Upper lobe of right lung (tissue), 1 donor: ENCODE measurements at places on chromosomes 1 and 21.

DNA sequence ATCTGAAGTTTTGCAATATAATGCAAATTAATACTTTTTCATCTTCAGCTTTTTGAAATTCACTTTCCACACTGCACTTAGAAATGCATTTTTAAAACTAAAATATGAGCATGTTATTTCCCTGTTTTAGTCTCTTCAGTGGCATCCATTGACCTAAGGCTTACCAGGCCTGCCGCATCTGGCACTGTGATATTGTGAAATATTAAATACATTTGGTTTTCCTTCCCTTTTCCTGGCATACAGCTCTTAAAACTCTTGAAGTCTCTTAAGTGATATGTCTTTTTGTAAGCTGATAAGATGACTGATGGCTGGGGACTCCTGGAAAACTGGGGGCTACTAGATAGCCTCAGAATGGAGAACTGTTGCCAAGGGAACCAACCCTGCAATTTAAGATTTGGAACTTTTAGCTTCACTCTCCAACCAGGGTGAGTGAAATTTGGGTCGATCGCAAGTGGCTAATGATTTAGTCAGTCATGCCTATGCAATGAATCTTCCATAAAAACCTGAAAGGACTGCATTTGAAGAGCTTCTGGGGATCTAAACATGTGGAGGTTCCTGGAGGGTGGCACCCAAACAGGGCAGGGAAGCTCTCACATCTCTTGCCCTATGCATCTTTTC lies 75.5 kb upstream of the PDC start:
- no peak overlapping the region for H3K4me3 ChIP-seq
- H3K36me3 ChIP-seq: no peaks in the 10 kb centered on the region
- no peak overlapping the region for H3K27ac ChIP-seq

DNA sequence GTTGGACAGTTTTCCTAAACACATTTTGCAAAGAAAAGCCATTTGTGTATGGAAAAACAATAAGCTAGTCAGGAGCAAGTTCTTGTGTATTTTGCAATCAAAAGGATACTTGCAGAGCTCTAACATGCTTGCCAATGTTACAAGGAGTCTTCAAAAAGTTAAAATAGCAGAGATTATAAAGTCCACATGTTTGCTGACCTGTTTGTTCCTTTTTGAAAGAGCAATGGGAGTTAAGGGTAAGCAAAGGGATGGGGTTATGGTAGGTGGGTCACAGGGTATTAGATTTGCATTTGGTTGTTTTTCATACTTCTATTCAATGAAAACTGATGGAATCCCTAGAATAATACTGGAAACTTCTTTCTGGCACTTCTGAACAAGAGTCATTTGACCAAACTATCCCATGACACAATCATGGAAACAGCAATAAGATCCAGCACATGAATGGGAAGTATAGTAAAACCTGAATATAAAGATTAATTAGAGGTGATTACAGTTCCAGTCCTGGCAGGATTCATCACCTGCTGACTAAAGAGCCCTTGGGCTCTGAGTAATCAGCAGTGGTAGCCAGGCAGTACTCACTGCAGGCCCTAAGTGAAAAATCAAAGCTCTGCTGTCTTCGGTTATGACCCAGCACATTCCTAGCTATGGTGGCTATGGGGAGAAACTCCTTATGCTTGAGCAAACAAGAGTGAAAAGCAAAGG lies 27.1 kb upstream of the ZC3H11B start:
- no peak overlapping the region for H3K27ac ChIP-seq
- H3K4me1 ChIP-seq: no peaks in the 10 kb centered on the region
- no peak overlapping the region for H3K4me3 ChIP-seq
- no peak for DNase-seq

DNA sequence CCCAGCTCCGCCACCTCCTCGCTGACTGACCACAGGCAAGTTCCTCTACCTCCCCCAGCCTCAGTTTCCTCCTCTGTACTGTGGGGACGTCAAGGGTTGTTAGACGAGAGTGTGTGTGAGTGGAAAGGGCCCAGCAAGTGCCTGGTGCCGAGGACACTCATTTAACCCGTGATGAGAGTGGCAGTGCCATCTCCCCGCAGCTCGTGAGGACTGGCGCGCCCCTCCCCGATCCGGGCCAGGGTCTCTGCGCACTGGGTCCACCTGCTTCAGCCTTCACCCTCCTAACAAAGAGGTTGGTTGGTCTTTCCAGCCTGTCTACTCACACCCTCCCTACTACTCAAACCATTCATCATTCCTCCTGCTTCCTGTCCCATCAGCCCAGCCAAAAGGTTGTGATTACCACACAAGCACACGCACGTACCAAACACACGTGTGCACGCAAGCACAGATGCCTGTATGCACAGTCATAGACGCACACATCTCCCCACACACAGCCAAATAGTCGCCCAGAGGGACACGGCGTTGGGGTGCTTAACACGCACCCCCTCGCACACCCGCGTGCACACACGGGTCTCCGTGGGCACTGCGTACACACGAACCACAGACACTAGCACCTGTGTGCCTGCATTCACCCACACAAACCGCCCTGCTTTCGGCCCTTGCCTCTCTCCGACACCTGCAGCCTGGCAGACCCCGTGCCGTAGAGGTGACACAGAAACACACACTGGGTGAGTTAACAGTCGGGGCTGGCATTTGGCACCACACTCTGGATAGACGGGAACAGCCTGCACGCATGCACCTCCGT lies 39.3 kb downstream of the TAS1R2 start:
- no peaks in the 10 kb centered on the region for H3K4me1 ChIP-seq
- DNase-seq: no peak
- H3K27me3 ChIP-seq: peaks cover 35% of the 10 kb centered on the region
- H3K4me3 ChIP-seq: no peak overlapping the region
- no peaks in the 10 kb centered on the region for H3K36me3 ChIP-seq
- no peak overlapping the region for H3K27ac ChIP-seq

- H3K27me3 ChIP-seq: peaks cover 46% of the 10 kb centered on the region
- H3K27ac ChIP-seq: no peak overlapping the region
- H3K36me3 ChIP-seq: no peaks in the 10 kb centered on the region
Observed at GRCh38 chr1:22611530-22611947, 24.9 kb upstream of the C1QA start.

DNA sequence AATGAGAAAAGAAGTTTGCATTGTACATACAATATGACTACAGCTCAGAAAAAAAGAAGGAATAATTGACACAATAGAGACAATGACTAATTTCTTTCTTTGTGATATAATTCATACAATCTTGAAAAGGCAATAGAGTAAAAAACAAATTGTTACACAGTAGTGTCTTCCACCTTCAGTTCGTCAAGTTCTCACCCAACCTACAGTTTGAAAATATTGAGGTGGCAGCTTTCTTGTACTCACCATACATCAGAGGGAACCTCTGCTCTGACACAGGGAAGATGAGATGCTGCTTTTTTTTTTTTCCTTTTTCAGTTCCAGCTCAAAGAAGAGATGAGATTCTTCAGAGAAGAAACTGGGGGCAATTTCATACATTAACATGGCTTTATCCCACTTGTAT lies 173.2 kb downstream of the ATP6V1G3 start:
- no peaks in the 10 kb centered on the region for H3K27me3 ChIP-seq
- no peaks in the 10 kb centered on the region for H3K4me1 ChIP-seq
- H3K36me3 ChIP-seq: no peaks in the 10 kb centered on the region
- H3K27ac ChIP-seq: no peak overlapping the region

- peak; percentile 74 for DNase-seq
- peak overlapping the region; percentile 67 for H3K4me3 ChIP-seq
- H3K27me3 ChIP-seq: peaks cover 24% of the 10 kb centered on the region
Observed at GRCh38 chr1:153679337-153680119, 1.0 kb downstream of the NPR1 start.

DNA sequence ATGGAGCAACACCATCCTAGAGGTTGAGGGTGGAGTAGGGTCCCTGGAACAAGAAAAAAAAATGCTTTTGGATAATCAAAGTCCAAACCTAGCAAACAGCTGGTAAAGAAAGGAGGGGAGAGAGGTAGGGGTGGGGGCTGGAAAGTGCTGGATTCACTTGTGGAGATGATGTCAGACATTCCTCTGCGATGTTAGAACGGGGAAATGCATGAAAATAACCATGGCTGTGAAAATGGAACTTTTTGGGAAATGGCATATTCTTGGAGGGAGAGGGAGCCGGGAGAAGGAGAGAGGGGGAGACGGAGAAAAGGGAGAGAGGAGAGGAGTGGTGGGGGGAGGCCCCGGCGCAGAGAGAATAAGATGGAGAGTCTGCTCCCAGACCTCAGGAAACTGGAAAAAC lies 53.6 kb downstream of the OLFML2B start:
- H3K4me1 ChIP-seq: peaks cover 5% of the 10 kb centered on the region
- H3K27me3 ChIP-seq: no peaks in the 10 kb centered on the region
- no peaks in the 10 kb centered on the region for H3K36me3 ChIP-seq
- H3K4me3 ChIP-seq: no peak overlapping the region
- no peak for DNase-seq
- H3K27ac ChIP-seq: no peak overlapping the region

GRCh38 chr21:26546446-26547097 lies 26.5 kb downstream of the CYYR1 start:
- no peak overlapping the region for H3K4me3 ChIP-seq

GRCh38 chr1:78297836-78298235 lies 192.9 kb upstream of the PTGFR start:
- no peaks in the 10 kb centered on the region for H3K27me3 ChIP-seq
- H3K27ac ChIP-seq: no peak overlapping the region
- no peaks in the 10 kb centered on the region for H3K36me3 ChIP-seq
- DNase-seq: no peak
- no peaks in the 10 kb centered on the region for H3K4me1 ChIP-seq

DNA sequence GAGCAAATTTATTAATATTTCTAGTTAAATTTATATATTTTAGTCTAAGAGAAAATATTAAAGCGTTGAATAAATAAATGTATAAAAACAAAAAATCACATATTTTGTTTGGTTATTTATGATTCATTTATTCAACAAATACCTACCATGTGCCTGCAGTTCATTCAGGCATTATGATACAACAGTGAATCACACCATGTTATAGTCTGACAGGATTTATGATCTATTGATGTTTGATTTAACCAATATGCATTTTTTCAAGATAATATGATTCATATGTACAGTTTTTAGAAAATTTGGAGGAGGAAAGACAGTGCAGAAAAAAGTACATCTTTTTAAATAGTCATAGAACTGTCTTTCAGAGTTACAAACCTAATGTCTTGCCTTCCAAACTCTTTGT lies 7.4 kb upstream of the TRIM58 start:
- H3K27me3 ChIP-seq: no peaks in the 10 kb centered on the region
- no peaks in the 10 kb centered on the region for H3K36me3 ChIP-seq
- H3K27ac ChIP-seq: no peak overlapping the region

GRCh38 chr1:93000291-93000690 lies 39.0 kb upstream of the DIPK1A start:
- no peak overlapping the region for H3K27ac ChIP-seq
- no peaks in the 10 kb centered on the region for H3K27me3 ChIP-seq
- no peak overlapping the region for H3K4me3 ChIP-seq
- H3K4me1 ChIP-seq: no peaks in the 10 kb centered on the region
- H3K36me3 ChIP-seq: no peaks in the 10 kb centered on the region

GRCh38 chr21:29025328-29025713 lies 853 bp downstream of the USP16 start:
- DNase-seq: no peak
- no peaks in the 10 kb centered on the region for H3K27me3 ChIP-seq
- peaks cover 13% of the 10 kb centered on the region for H3K36me3 ChIP-seq
- peaks cover 29% of the 10 kb centered on the region for H3K4me1 ChIP-seq
- H3K27ac ChIP-seq: peak overlapping the region; percentile 99
- H3K4me3 ChIP-seq: peak overlapping the region; percentile 73

- H3K4me1 ChIP-seq: peaks cover 17% of the 10 kb centered on the region
- no peaks in the 10 kb centered on the region for H3K27me3 ChIP-seq
- DNase-seq: peak; percentile 19
- H3K36me3 ChIP-seq: no peaks in the 10 kb centered on the region
- H3K4me3 ChIP-seq: no peak overlapping the region
- no peak overlapping the region for H3K27ac ChIP-seq
Observed at GRCh38 chr1:38009088-38009840, 3.3 kb upstream of the UTP11 start.

DNA sequence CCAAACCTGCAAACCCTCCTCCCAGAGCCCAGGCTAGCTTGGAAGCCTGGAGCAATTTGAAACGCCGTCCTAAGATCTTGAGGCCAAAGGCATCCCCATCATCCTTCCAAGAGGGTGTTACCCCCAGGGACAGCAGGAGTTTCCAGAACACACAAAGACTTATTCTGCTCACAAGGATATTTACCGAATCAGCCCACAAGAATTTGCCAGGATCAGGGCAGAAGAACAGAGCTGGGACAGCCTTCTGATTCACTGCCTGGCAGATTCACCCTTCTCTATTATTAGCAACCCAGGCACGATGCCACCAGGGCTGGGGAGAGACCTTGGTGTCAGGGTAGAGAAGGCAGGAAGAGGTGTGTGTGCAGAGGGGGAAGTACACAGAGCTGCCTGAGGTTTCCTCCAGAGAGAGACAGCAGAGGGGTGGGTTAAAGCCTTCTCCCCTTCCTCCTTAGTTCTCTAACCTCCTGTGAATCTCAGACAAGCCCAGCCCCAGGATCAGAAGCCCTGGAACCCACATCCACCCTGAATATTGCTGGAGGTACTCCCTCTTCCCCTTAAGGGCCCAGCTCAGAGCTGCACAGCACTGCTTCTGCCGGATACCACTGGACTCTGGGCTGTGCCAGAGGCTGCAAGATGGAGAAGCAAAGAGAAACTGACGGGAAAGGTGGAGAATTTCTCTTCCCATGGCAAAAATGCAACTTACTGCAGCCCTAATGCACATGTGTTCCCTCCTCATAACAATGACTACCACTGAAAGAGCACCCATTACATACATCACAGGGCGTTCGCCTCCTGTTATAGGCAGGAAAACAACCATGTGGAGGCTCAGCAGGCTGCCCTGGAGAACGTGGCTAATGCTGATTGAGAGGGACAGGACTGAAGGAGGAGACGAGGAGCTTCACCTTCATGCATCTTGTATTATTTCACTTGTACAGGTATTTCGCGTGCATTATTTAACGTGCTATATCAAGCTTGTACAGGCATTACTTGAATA lies 61.8 kb downstream of the ITPKB start:
- H3K27ac ChIP-seq: peak overlapping the region; percentile 85
- H3K36me3 ChIP-seq: no peaks in the 10 kb centered on the region
- no peak overlapping the region for H3K4me3 ChIP-seq
- DNase-seq: no peak
- H3K4me1 ChIP-seq: peaks cover 72% of the 10 kb centered on the region
- no peaks in the 10 kb centered on the region for H3K27me3 ChIP-seq

DNA sequence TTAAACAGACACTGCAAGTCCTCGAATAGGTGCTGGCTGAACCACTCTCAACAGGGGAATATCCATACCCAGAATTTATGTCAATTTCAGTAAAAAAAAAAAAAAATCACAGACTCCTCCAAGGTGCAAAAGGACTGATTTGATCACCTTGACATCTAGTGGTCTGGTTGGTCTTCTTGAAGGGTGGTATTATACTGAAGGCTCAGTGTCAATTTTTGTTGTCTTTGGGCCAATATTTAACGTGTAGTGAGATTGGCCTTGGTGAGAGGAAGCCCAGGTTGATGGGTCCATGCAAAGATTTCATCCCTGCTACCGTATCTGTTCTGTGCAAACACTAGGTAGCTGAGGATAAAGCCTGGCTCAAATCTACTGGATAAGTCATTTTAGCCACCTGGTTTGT lies 4.0 kb upstream of the GBP5 start:
- peaks cover 7% of the 10 kb centered on the region for H3K4me1 ChIP-seq
- DNase-seq: no peak
- H3K36me3 ChIP-seq: no peaks in the 10 kb centered on the region
- H3K27ac ChIP-seq: no peak overlapping the region
- H3K27me3 ChIP-seq: no peaks in the 10 kb centered on the region

- H3K27me3 ChIP-seq: no peaks in the 10 kb centered on the region
- H3K27ac ChIP-seq: no peak overlapping the region
- no peak overlapping the region for H3K4me3 ChIP-seq
- no peak for DNase-seq
Observed at GRCh38 chr1:160743266-160743665, 4.2 kb downstream of the SLAMF7 start.
